ENCODE measurements at places on chromosomes 3 and 15.

DNA sequence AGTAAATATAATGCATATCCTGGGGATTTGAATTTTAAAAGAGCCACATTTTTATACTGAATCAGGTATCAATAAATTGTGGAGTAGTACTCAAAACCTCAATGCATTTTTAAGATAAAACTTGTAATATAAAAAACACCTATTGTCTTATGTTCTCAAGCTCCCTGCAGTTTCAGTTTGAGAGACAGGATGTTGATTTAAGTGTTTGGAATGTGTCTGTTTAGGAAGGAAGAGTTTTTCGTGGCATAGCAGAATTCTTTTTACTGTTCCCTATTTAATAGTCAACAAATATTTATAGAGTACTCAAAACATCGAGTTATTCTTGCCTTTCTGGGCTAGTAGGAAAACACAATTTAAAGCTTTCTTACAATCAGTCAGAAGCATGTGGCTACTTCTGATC is 146.1 kb upstream of the BCHE start:
- no peak for DNase-seq

GRCh38 chr3:151044706-151045105 is 40.8 kb upstream of the MED12L start:
- DNase-seq, result no peak

DNA sequence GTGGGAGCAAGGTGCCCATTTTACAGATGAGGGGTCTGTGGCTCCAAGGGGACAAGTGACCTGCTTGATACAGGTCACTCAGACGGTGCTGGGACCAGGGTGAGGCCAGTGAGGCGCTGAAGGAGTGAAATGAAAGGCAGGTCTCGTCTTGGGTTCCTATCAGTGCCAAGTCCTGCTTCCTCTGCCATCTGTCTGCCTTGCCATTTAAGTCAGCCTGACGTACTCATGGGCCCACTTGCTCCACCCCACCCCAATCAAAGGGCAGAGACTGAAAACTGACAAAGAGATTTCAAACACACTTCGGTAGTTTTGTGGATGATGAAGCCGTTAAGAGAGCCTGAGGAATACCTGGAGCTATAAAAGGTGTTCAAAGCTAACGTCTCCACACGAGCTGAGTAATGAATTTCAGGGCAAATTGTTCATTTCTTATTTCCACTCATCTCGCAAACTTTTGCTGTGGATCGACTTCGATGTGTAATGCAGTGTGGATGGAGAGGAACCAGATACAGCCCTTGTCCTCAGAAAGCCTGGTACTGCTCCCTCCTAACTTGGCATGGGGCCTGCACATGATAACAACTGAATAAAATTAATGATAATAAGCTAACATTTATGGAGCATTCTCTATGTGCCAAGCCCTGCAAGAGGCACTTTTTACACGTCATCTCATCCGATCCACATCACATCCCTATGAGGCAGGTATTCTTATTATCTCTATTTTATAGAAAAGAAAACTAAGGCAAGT is 36.6 kb downstream of the ATP2B2 start:
- DNase-seq, result no peak

- no peak for DNase-seq
These were observed 43.8 kb downstream of the ADAMTS7 start for GRCh38 chr15:78767331-78767951.

DNA sequence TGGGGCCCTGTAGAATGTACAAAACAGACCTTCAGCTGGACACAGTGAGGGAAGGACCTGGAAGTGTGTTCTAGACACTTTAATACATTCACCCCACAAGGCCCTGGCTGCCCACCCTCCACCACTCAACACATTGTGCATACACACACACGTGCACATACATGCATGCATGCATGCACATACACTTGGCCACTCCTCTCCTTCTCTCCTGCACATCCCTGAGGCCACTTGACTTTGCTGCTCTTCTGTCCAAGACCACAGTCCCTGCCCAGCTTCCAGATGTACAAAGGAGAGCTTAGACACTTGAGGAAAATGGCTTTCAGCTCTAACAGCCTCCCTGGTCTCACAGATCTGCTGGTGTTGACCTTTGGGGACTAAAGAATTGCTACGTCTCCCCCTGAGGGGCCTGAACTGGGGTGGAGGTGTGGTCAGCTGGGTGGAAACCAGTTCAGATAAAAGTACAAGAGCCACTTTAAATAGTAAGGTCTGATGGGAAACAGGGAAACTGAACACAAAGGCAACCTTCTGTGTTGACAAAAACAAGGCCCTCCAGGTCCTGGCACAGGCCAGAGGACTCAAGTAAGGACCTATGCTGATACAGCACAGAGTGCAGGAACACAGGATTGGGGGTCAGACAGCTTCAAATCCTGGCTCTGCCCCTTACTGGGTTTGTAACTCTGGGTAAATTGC is 24.8 kb upstream of the NOX5 start:
- DNase-seq, result no peak

- DNase-seq, result no peak
These were observed 527.9 kb upstream of the TBL1XR1 start for GRCh38 chr3:177725165-177725564.

GRCh38 chr3:125434582-125435011 is 59.5 kb upstream of the ZNF148 start:
- DNase-seq, result no peak

- DNase-seq, result no peak
These were observed 8.0 kb downstream of the MBNL1 start for GRCh38 chr3:152276681-152277080.

- DNase-seq, result no peak
These were observed 2.1 kb upstream of the CMTM8 start for GRCh38 chr3:32236377-32236776.

GRCh38 chr3:57778494-57778893 is 22.4 kb downstream of the SLMAP start:
- no peak for DNase-seq

- DNase-seq, result no peak
These were observed 6.1 kb downstream of the MFGE8 start for GRCh38 chr15:88907111-88907510.

Data from NCI-H2081 treated with DMSO at 0.1 percent for 48 hours (cell line).